ENCODE measurements at places on chromosomes 6 and 20.

DNA sequence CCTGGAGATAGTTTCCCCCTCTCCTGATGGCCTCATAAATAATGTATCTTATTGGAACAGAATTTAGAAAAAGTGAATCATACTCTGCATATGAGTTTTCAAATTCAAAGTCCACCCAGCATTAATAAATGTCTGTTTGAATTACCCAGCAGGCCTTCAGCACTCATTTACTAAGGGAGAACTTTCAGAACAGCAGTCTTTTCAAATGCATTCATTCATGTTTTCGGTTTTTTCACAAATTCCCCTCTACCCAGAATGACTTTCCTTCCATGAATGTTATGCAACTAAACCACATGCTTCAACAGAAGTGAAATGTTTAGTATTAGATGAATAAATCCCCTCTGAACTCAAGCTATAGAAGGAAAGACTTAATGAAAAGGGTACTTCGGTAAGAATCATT is 92.4 kb downstream of the RTN4IP1 start:
- DNase-seq: no peak

GRCh38 chr20:46539113-46539512 is 11.3 kb downstream of the OCSTAMP start:
- DNase-seq: no peak

DNA sequence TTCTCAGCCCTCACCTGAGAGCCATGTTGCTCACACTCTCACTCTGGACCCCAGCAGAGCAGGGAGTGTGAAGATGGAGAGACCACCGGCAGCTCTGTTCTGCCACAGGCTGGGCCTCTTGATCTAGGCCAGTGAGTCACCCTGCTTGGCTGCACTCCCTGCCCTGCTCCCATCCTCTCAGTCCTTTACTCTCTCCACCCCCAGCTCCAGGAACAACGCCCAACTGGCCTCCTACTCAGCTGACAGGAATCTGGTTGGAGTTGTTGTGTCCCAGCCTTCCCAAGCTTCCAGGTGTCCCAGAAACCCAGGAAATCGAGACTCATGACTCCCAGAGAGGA is at the start of gene PSORS1C1:
Gene PSORS1C1, plus strand, starts transcription at position 260 of the 338 bp plus-strand sequence. CDS start 14,833 bp downstream, outside the sequence.
- DNase-seq: no peak

DNA sequence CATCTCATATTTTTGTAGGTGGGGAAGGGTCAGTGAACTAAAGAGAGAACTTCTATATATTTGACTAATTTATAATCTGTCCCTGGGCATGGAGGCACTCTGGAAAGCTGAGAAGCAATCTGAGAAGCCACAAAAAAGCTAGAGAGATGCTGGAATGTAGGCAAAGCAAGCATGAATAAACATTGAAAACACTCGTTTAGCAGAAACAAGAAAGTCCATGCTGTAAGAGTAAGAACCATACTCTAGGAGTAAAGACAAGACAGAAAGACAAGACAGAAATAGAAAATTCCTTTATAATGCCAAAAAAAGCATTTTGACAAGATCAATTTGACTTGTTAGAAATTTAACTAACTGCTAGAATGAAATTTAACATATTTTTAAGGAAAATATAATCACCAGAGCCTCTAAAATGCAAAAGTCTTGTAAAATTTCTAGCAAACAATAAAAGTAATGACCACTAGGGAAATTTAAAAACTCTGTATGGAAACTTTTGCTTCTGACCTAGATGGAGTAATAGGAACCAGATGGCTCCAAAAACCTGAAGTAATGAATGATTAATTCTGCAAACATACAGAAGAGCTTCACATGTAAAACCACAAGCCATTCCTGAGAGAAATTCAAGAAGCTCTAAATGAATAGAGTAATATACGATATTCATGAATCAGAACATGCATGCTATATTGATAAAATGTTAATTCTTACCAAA is 625.7 kb upstream of the PTCHD4 start:
- no peak for DNase-seq

DNA sequence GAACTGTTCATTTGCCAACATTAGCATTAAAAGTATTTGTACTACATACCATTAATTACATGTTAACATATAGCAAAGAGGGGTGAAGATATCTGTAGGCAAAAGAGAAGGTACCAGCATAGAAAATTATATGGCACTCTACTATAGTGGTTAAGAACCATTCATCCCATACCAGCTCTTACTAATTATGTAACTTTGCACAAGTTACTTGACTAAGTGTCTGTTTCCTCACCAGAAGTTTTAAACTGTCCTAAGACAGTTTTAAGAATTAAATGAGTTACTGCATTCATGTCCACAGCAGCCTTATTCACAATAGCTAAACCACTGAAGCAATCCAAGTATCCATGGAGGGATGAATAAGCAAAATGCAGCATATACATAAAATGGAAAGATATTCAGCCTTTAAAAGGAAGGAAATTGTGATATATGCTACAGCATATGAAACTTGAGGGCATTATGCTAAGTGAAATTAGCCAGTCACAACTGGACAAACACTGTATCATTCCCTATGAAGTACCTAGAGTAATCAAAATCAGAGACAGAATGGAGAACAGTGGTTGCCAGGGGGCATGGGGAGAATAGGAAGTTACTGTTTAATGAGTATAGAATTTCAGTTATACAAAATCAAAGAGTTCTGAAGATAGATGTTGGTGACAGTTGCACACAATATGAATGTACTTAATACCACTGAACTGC is 98.9 kb downstream of the RNGTT start:
- DNase-seq: no peak

DNA sequence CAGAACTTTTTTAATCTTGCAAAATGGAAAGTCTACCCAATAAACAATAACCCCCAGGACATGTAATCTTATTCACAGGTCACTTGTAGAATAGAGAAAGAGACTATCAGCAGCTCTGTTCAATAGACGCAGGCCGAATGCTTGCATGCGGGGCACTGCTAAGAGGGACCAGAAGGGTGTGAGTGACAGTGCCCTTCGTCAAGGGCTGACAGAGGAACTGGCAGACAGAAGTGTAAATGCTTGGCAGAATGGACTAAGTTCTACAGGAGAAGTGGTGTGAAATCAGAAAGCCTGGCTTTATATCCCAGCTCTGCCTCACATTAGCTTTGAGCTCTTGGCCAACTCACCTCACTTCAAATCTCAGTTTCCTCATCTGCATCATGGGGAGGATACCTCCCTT is 21.0 kb downstream of the DDO start:
- no peak for DNase-seq

GRCh38 chr6:103505155-103505518 is 1354.6 kb downstream of the HACE1 start:
- no peak for DNase-seq

DNA sequence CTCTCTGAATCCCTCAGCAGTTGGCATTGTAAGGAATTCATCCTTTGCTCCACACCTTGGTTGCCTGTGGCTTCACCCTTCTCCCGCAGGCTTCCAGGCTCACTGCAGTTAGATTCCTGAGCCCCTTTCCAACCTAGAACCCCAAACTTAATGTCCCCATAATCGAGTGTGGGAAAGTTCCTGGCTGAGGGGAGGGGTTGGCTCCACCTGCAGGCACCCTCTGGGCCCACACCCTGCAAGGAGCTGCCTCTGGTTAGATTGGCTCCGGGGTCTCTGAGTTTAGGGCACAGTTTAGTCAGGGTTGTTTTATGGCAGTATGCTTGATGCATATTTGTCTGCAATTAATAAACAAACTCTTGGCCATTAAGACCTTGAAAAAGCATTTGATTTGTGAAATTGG is 63.4 kb downstream of the MTHFD1L start:
- no peak for DNase-seq

DNA sequence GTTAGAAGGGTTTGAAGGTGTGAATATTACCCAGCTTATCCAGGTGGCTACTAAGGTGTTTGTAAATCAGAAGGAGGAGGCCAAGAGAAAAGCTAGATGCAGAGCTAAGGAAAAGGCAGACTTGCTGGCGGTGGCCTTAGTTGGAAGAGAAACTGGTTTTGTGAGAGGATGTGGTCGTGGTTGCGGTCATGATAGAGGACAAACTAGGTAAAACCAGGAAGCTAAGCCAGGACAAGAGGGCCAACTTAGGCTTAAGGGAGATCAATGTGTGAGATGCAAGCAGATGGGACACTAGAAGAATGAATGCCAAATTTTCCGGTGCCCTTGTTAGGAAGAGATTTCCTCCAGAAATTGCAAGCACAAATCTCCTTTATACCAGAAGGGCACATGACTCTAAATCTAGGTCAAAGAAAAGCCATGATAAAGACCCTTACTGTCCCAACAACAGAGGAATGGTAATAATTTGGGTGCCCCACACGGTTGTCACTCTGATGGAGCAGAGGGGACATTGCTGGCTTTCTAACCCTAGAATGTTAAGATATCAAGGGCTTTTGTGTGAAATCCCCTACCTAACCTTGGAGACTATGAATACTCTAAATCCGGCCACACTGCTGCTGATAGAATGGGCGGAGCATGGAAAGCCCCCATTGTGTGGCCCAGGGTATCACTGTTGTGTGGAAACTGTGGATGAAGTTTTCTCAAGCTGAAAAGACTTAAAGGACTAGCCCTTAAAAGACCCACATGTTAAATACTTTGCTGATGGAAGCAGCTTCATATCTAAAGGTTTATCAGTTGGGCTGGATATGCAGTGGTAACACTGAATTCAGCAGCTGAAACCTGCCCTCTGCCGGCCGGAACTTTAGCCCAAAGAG is 7.8 kb downstream of the IL22RA2 start:
- DNase-seq: no peak

DNA sequence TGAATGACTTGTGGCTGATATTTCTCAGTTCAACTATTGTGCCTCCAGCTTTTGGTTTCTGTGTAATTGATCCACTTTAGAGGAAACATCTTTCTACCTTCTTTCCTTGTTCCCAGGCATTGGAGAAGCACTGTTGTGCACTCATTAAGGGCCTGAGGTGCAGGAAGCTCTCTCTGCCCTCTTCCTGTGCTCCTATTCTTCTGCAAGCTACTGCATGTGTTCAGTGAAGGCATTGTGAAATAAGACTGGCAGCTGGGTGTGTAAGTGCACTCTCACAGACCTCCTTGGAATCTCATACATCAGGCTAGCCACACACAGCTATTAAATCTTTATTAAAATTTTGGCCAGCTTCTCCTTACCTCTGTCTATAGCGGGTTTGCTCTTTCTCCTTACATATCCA is 177.8 kb downstream of the OGFRL1 start:
- DNase-seq: no peak

- DNase-seq: peak; percentile 90
These were observed at the start of gene AKAP7 for GRCh38 chr6:131135244-131136020. Gene AKAP7 (plus strand): TSS chr6:131135467. CDS start chr6:131135764, 297 bp downstream.

- DNase-seq: no peak
These were observed 11.4 kb downstream of the HECA start for GRCh38 chr6:139146317-139146726.

DNA sequence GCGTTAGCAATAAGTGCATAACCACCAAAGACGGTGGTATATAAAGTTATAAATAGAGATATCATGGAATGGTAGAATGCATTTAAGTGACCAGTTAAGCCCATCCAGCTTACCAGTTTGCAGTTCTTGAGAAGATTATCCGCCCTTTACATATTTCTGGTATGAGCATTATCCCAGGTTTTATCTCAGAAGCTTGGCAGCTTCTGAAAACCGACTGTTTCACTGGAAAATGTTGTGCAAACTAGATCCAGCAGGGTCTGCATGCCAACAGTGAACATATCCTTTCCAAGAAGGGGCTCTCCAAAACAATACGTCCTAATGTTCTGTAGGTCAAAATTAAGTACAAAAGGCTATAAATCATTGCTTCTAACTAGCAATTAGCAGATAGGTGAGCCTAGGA is 29.5 kb upstream of the SHLD1 start:
- no peak for DNase-seq

All from ecto neural progenitor cell (in vitro differentiated cells).